Heart left ventricle (tissue), 16 donors: ENCODE measurements at places on chromosomes 11 and 22. TPM values are rescaled to one million over a fixed set of nuclear protein-coding genes. Genes with fewer than 3 reads are reported as not detected.

The IGLL5 gene
- total RNA-seq: 0.85 TPM

The LIPT2 gene
- total RNA-seq: 1.1 TPM

The PAMR1 gene
- 12.8 TPM for total RNA-seq

The DEPDC7 gene
- total RNA-seq: 1.0 TPM
